Ovary (tissue), 10 donors: ENCODE measurements at places on chromosomes 4 and X. TPM values are rescaled to one million over a fixed set of nuclear protein-coding genes. Genes with fewer than 3 reads are reported as not detected.

DNA sequence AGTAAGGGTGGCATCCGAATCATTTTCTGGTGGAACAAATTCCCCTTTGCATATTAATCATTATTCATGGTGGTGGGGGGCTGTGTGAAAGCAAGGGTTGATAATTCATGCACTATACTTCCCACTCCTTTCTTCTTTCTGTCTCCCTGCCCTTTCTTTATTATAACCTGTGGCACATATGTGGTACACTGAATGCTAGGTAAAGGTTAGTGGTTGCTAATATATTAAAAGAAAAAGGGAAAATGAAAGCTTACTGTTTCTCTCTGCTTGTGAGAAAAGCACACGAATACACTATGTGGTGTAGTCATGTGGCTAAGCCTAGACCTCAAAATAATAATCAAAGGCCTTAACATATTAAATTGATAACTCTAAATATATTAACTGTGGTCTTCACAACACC, 178.4 kb upstream of the RPS6KA3 start:
- no peak for DNase-seq
- H3K4me3 ChIP-seq = no peak overlapping the region
- H3K4me1 ChIP-seq = no peaks in the 10 kb centered on the region
- no peak overlapping the region for H3K27ac ChIP-seq
- no peaks in the 10 kb centered on the region for H3K36me3 ChIP-seq

DNA sequence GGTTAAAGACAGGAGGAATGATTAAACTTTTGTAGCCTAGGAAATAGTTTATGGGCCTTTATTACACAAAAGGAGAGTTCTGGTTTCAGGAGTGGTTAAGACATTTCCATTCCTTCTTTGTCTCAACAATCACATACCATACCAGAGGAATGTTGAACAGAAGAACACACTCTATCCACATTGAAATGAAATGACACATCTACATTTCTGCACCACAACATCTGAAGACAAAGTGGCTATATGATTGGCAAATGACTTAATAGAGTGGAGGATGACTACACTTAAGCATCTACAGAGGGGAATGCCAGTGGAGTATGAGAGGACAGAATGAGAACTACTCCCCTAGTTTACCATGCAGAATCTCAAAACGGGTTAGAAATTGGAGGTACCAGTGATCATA, 8.0 kb downstream of the CYP2U1 start:
- no peaks in the 10 kb centered on the region for H3K36me3 ChIP-seq
- no peaks in the 10 kb centered on the region for H3K27me3 ChIP-seq
- DNase-seq = no peak
- H3K4me3 ChIP-seq = no peak overlapping the region
- no peak overlapping the region for H3K27ac ChIP-seq

GRCh38 chr4:40124690-40125089, 68.0 kb downstream of the N4BP2 start:
- H3K27ac ChIP-seq = no peak overlapping the region
- H3K27me3 ChIP-seq = no peaks in the 10 kb centered on the region
- H3K36me3 ChIP-seq = no peaks in the 10 kb centered on the region
- DNase-seq = no peak

HEPH gene
- 20.2 TPM for total RNA-seq

NDP gene
- 50.7 TPM for total RNA-seq

HSFX2 gene
- total RNA-seq = not detected

ADGRL3 gene
- total RNA-seq = 2.5 TPM
